ENCODE measurements at places on chromosomes 13 and 19.

- no peak for DNase-seq
Measured at GRCh38 chr13:110121422-110122083, 185.4 kb downstream of the COL4A1 start.

- DNase-seq = peak; percentile 81
Measured at GRCh38 chr19:53865918-53866864, 1.5 kb upstream of the MYADM start.

DNA sequence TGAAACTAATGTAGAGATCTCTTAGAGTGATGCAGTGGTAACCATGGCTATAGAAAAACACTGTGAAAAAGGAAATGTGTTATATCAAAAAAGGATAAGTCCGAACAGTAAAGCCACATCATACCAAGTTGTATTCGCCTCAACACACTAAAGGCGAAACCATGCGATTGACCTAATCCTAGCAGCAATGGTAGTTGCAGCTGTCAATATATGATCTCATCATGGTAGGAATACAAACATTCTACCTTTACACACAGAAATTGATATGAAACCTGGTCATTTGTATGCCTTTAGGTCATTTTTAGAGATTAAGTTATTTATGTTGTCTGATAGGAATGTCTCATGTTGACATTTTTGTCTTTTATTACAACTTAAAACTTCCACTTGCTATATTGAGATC lies 271.9 kb downstream of the SLITRK6 start:
- DNase-seq = no peak

GRCh38 chr13:66714795-66715194 lies 515.3 kb downstream of the PCDH9 start:
- no peak for DNase-seq

DNA sequence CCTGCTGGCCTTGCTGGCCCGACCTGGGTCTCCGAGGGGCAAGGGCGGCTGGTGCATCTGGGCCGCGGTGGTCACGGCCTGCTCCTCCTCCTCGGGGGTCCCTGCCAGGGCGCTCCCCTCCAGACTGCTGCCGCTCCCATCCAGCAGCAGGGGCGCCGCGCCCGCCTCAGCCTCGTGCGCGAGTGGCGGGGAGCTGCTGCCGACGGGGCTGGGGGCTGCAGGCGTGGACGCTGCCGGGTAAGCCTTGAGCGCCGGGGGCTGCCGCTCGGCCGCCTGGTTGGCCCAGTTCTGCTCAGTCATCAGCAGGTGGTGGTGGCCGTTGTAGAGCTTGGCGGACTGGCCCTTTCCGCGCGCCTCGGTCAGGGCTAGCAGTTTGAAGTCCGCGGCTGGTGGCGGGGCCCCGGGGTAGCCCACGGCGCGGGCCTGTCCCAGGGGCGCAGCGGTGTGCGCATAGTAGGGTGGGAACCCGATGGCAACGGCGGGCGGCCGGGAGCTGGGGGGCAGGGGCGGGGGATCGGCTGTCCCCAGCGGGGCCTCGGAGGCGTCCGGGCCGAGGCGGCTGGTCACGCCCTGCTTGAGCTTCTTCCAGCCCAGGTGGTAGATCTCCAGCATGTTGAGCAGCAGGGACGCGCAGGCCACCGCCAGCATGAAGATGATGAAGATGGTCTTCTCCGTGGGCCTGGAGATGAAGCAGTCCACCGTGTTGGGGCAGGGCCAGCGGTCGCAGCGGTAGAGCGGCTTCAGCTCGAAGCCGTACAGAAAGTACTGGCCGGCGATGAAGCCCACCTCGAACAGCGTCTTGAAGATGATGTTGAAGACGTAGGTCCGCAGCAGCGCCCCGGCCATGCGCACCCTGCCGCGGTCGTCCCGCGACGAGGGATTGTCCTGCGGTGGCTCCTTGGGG lies 18.6 kb downstream of the GJA3 start:
- DNase-seq = no peak

DNA sequence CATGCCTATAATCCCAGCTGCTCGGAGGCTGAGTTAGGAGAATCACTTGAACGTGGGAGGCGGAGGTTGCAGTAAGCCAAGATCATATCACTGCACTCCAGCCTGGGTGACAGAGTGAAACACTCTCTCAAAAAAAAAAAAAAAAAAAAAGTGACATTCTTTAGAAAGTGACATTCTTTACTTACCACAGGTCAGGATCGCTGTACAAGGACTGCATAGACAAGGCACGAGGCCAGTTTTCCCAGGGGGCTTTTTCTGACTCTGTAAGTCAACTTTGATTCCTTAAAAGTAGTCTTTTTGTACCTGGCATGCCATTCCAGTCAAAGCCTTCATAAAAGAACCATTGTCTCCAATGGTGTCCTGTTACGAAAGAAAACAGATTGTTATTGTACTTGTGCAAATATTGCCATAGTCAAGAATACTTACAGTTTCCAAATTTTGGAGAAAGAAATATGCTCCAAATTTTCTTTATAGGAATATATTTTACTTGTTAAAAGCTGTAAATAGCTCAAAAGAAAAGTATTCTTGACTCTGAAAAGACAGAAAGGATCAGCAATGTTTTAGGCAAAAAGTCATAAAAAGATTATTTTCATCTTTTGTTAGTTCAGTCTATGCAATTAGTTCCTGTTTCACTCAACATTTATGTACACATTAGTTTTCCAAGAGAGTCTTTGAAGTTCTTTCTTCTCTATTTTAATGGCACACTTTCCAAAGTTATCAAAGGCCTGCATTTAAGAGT lies 39.3 kb downstream of the CEACAM1 start:
- DNase-seq = no peak

DNA sequence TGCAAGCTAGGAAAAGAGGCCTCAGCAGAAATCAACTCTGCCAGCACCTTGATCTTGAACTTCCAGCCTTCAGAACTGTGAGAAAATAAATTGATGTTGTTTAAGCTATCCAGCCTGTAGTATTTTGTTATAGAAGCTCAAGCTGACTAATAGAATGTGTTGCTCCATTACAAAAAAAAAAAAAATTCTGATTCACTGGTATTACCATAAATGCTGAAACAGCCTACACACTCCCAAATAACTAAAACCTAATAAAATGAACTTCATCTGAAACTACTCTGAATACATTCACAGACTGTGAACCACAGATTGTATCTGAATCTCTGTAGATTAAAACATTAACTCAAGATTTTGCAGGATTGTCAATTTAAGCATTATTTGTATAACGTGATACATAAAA lies 49.5 kb downstream of the RAP2A start:
- no peak for DNase-seq

- DNase-seq = peak; percentile 86
Measured at GRCh38 chr19:7197119-7197759, 97.0 kb downstream of the INSR start.

Measured in CD4-positive, alpha-beta T cell treated with Interleukin-15 for 4 hours (primary cell).